ENCODE measurements at places on chromosomes 2 and 18.

- DNase-seq = no peak
These were observed 180.9 kb downstream of the ZEB2 start for GRCh38 chr2:144339048-144339447.

DNA sequence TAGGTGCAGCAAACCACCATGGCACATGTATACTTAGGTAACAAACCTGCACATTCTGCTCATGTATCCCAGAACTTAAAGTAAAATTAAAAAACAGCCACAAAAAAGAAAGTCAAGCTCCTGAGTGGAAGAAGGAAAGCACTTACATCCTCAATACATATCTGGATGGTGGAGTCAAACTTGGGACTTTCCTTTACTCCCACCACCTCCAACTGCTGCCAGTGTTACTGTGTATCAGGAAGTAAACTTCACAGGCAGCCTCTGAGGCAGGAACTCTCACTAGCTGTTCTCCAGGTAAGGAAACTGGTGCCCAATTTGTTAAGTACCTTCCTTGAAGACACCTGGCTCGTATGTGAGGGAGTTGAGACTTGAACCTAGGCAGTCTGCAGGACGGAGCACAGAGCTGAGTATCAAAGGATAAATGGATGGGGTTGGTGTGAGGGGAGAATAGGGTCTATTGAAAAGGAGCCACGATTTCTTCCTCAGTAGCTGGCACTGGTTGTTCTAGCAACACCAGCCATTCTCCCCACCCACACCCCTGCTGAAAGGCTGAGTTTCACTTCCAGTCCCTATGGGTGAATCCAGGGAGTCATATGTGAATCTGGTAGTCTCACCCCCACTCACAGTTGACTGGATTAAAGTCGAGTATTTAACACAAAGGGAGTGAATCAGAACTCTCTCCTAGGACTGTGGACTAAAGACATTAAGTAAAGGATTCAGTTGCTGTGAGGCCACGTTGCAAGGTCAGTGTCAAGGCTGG is 50.0 kb upstream of the GPR39 start:
- DNase-seq = no peak

DNA sequence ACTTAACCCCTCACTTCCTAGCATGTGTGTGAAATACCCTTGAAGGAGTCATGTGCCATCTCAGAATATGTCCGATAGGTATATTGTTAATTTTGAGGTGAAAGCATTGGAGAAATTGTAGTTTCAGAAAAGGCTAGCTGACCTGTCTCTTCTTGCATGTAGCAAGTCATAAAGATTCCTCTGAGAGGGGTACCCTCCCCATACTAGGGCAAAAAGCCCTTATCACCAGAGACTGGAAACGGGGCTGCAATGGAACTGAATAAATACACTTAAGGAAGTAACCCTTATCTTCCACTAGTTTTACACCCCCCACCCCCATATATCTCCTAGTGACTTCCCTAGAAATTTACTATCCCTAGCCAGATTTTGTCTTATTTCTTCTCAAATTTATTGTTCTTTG is 1.8 kb upstream of the SF3B6 start:
- no peak for DNase-seq

DNA sequence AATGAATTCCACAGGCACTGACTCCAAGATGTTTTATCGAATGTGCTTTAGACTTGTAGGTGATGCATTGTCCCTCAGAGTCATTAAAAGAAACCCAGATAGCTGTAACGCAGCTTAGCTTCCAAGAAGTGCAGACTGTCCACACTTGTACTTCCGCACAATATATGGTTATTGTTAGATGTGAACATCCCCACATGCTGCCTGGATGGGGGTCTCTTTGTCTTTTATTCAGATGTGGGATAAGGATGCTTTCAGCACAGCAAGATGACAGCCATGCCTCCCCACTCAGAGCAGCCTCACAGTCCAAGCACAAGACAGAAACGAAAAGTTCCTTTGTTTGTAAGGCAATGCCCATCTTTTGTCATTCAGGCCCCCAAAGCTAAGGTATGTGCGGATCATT is 416.6 kb downstream of the HRH4 start:
- DNase-seq = no peak

DNA sequence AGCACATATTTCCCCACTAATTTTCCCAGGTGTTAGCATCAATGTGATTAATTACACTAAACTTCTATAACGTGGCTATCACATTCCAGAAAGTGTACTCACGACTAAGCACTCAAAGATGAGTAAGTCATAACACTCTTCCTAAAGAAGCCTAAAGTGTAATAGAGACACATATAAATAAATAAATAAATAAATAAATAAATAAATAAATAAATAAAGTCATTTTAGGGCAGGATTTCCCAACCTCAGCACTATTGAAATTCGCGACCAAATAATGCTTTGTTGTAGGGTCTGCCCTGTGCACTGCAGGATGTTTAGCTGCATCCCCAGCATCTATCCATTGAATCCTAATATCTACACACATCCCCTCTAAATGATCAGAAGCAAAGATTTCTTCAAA is 390.9 kb downstream of the CDH7 start:
- no peak for DNase-seq

DNA sequence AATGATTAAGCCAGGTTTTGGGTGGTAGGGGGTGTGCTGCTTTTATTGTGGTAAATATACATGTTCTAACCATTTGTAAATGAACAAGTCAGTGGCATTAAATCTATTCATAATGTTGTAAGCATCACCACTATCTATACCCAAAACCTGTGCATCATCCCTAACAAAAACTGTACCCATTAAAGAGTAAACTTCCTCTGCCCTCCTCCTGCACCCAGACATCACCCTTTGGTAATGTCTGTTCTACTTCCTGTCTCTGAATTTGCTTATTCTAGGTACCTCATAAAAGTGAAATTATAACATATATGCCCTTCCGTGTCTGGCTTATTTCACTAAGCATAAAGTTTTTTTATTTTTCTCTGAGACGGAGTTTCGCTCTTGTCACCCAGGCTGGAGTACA is 14.1 kb downstream of the RIF1 start:
- DNase-seq = no peak

GRCh38 chr2:42843611-42844010 is 51.2 kb upstream of the HAAO start:
- DNase-seq = no peak

- no peak for DNase-seq
These were observed 156.3 kb upstream of the HS6ST1 start for GRCh38 chr2:128474962-128475361.

- DNase-seq = no peak
These were observed 13.9 kb upstream of the SMCHD1 start for GRCh38 chr18:2641638-2642037.

DNA sequence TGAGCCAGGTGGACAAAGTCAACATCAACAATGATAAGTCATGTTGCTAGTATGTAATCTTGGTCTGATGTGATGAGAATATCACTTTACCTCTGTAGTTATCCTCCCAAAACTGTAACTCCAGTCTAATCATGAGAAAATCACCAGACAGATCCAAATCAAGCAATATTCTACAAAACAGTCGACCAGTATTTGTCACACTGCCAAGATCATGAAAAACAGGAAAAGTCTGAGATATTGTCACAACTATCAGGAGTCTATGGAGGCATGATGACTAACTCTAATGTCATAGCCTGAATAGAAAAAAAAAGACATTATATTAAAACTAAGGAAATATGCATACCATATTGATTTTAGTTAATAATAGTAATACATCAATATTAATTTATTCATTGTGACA is 1883.3 kb upstream of the CELF4 start:
- DNase-seq = no peak
